ENCODE measurements at places on chromosomes 16 and 17.
A peak's percentile ranks its signal among the peaks of the same experiment; 100 is the strongest.

GRCh38 chr17:17884391-17885357 lies 47.9 kb upstream of the SREBF1 start:
- no peak for DNase-seq

DNA sequence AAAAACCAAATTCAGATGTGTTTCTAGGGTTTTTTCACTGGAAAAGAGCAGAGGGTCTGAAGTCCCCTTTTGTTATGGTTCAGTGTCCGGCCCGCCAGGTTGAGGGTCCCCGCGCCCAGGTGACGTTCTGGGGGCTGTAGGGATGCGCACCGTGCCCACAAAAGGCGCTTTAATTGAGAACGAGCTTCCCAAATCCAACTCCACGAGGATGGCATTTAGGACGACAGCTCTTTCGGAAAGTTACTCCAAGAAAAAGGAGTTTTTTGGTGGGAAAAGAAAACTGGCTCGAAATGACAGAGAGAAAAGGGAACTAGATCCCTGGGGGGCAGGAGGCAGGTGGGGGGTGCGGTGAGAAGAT lies 15.9 kb upstream of the ZFHX3 start:
- DNase-seq = no peak

DNA sequence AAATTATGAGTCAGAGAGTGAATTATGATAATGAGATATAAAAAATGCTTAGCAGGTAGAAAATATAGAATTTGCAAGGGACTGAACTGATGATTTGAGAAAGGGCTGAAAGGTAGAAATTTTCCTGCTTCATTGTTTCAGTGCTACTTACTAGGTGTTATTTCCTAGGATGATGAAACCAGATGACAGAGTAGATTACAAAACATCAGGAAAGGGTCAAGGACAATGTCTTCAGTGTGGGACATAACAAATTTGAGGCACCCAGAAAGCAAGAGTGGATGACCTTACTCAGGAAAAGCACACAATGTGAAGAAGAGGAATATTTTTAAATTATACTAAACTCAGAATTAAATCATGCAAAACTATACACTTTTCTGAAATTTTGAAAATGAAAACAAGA lies 102.1 kb downstream of the SHCBP1 start:
- no peak for DNase-seq

- no peak for DNase-seq
Measured at GRCh38 chr16:10744370-10745030, 858 bp downstream of the NUBP1 start.

- no peak for DNase-seq
Measured at GRCh38 chr16:47008174-47008573, 34.7 kb upstream of the DNAJA2 start.

- no peak for DNase-seq
Measured at GRCh38 chr16:66131156-66131807, 235.2 kb upstream of the CDH5 start.

DNA sequence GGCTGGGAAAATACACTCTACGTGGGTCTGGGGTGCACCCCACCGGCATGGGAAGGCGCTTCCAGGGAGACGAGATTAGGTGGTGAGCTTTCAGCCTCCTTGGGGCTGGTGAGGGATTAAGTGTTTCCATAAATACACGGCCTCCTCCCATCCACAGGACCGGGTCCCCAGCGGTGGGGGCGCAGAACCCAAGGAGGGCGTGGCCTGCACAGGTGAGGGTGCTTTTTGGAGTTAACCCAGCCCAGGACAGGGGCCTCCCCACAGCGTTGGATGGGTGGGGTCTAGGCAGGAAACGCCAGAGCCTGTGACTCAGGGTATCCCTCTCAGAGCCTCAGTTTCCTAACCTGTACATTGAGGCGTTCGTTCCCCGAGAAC lies 1.1 kb downstream of the C16orf74 start:
- no peak for DNase-seq

- no peak for DNase-seq
Measured at GRCh38 chr16:4071686-4072561, 44.3 kb downstream of the ADCY9 start.

GRCh38 chr17:35171834-35172233 lies 22.4 kb downstream of the SLC35G3 start:
- DNase-seq = peak; percentile 59

DNA sequence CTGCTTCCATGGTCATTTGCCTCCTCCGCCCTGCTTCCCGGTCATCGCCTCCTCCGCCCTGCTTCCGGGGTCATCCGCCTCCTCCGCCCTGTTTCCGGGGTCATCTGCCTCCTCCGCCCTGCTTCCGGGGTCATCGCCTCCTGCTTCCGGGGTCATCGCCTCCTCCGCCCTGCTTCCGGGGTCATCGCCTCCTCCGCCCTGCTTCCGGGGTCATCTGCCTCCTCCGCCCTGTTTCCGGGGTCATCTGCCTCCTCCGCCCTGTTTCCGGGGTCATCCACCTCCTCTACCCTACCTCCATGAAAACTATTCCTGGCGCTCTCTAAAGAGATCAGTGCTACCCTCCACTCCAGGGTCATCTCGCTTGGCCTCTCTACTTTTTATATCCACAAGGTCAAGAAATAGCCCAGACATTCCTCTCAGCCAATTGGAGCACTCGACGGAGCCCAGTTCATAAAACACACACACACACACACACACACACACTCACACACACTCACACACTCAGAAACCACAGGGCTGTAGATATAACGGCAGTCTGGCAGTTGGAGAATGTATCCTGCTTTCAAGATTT lies 44.8 kb downstream of the TRARG1 start:
- no peak for DNase-seq

DNA sequence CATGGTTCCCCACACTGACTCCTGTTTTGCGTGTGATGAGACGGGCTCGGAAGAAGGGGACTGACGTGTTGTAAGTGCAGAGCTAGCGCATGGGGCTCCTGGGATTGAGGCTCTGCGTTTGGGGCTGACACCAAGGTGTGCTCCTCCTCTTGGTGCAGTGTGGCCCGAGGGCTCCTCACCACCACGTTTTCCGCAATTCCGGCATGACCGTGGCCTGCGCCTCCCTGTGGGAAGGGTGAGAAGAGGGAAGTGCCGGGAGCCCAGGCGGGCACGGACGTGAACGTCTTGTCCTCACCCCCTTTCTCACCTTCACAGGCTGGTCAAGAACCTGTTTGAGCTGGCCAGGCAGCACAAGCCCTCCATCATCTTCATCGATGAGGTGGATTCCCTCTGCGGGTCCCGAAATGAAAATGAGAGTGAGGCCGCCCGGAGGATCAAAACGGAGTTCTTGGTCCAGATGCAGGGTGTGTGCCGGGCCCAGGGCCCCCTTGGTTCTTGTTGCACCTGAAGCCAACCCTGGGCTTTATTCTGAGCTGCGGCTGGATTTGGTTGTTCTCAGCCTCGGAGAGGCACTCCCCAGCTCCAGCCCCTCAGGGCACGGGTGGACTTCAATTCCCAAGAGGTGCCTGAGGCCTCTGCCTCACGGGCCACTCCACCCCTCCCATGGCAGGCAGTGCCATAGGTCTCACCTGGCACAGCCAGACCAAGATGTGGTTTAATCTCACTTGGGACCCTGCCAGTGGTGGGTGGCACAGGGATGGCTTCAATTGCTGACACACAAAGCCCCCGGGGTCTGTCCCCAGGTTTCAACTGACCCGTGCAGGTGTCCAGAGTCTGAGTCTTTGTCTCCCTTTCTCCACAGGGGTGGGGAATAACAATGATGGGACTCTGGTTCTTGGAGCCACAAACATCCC lies 8.9 kb downstream of the VPS4A start:
- DNase-seq = no peak

- peak; percentile 47 for DNase-seq
Measured at GRCh38 chr17:59963738-59964481, 630 bp downstream of the RNFT1 start.

GRCh38 chr17:55416000-55416399 lies 5.6 kb downstream of the MMD start:
- DNase-seq = no peak

DNA sequence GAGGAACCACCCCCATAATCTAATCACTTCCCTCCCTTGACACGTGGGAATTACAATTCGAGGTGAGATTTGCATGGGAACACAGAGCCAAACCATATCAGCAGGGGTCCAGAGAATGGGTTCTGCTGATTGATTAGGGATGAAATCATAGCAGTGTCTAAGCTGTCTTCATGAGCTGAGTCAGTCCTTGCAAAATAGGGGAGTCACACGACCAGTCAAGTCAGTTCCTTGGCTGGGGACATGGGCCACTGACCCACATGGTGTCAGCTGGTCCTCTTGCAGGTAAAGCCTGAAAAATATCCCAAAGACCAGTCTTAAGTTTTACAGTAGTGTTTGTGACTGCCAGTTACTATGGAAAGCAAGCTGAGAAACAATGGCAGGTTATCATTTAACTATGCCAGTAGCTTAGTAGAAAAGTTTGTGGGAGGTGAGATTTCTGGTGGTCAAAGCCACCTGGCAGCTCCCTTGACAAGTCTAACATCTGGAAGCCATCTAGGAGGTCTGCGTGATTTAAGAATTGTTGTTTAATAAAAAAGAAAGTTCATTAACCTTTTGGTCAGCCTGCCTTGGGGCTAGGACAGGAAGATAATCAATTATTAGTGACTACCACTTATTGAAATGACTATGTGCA lies 15.7 kb upstream of the ATF7IP2 start:
- DNase-seq = no peak

DNA sequence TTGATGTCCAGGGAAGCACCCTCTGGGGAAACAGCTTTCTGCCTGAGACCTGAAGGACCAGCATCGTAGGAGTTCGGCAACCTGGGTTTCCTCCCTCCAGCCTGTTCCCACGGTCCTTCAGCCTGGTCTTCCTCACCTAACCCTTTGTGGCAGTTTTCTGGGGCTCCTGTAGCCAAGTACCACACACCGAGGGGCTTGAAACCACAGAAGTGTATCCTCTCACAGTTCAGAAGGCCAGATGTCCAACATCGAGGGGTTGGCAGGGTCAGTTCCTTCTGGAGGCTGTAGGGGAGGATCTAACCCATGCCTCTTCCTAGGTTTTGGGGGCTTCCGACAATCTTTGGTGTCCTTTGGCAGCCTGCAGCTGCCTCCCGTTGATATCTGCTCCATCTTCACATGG lies 381.0 kb upstream of the TNRC6C start:
- DNase-seq = no peak

- DNase-seq = peak; percentile 36
Measured at GRCh38 chr17:9021158-9021991, at the start of gene NTN1. Gene NTN1 (plus strand): TSS chr17:9021510. CDS start chr17:9022374, 864 bp downstream.

GRCh38 chr17:27571563-27572352 lies 59.2 kb upstream of the LGALS9 start:
- DNase-seq = no peak

- no peak for DNase-seq
Measured at GRCh38 chr16:67651847-67652246, 6.9 kb downstream of the CARMIL2 start.

DNA sequence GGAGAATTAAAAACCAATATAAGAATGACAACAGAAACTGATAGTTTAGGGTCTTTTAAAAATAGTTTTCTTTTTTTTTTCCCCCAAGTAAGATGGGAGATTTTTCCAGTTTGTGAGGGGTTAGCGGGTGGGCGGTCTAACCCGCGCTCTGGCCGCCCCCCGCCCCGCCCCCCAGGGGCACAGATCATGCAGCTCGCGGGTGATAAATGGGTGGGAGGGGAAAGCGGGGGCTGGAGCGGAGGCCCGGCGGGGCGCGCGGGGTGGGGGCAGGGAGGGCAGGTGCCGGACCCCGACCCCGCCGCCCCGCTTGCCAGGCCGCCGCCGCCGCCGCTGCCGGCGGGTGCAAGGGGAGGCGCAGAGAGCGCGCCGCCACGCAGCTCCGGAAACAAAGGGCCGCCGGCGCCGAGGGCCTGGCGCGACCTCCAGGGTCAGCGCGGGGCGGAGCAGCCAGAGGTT lies 60.1 kb upstream of the GSE1 start:
- no peak for DNase-seq

DNA sequence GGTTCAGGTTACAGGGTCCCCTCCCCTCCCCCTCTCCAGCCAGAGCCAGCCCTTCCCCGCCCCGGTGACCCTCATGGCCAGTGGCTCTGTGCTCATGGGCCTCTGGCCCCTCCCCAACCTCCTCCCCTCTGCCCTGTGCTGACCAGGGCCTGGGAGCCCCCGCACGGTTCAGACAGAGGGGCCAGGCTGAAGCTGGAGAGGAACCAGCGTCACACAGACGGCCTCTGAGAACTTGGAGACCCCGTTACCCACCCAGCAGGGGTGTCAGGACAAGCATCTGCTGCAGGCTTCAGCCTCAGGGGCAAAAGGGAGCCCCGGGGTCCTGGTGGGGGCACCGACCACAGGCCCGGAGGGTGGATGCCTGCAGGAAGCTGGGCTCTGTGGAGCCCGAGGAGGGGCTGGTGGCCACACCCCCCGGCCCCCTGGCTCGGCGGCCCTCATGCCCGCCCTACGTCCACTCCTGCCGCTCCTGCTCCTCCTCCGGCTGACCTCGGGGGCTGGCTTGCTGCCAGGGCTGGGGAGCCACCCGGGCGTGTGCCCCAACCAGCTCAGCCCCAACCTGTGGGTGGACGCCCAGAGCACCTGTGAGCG lies at the start of gene WFIKKN1:
WFIKKN1 (plus strand) TSS at position 171 of the 591 bp plus-strand sequence; CDS start at position 440, 269 bp downstream.
- no peak for DNase-seq

- peak; percentile 82 for DNase-seq
Measured at GRCh38 chr16:11233727-11234376, 22.2 kb downstream of the SOCS1 start.

DNA sequence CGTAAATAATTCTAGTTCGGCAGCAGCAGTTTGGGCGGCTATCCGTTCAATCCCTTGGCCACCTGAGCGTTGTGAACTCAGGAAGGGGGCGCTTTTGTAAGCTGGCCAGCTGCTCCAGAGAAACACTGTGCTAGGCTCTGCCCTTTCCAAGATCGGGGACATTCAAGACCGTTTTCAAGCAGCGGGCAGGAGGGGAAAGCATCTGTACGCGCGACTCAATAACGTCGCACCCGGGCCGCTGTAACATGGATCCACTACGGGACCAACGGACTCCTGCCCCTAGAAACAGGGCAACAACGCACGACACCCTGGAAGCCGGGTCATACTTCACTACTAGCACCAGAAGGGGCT lies 463 bp downstream of the TOP2A start:
- no peak for DNase-seq

GRCh38 chr17:14305785-14306496 lies 5.1 kb downstream of the HS3ST3B1 start:
- no peak for DNase-seq

GRCh38 chr16:12016291-12016947 lies 39.9 kb downstream of the SNX29 start:
- no peak for DNase-seq

GRCh38 chr16:51500306-51500705 lies 349.2 kb upstream of the SALL1 start:
- no peak for DNase-seq

DNA sequence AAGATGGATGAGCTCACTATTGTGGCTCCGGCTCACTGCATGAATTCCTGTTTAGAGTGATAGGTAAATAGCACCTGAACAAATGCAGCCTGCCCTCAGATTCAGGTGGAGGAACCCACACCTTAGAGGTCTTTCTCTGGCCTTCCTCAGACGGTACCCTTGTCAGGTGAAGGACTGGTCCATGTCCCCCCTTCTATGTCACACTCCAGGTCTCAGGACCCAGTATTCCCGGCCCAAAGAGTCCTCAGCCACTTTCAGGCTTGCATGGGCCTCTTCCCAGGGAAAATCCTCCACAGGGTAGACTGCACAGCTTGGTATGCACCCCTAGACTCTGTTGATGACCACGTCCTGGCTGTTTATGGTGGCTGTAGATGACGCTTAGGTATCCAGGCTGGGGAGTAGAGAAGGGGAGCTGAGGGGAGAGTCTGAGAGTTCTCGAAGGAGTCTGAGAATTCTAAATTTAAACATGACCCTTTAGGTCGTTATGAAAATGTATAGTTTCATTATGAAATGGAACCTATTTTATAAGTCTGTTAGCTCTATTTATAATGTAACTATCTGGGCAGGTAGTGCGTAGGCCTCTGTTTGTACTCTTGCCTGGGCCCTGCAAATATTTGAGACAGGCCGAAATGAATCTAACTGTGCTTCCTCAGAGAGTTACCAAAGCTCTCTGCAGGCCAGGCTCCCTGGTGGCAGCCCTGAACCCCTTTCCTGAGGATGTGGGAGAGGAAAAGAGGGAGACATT lies 32.5 kb upstream of the CCR7 start:
- no peak for DNase-seq
